GM12865 (cell line): ENCODE measurements at places on chromosomes 13 and 19.
A peak's percentile ranks its signal among the peaks of the same experiment; 100 is the strongest.

GRCh38 chr19:6821639-6822310, 49.3 kb downstream of the VAV1 start:
- DNase-seq, result no peak

DNA sequence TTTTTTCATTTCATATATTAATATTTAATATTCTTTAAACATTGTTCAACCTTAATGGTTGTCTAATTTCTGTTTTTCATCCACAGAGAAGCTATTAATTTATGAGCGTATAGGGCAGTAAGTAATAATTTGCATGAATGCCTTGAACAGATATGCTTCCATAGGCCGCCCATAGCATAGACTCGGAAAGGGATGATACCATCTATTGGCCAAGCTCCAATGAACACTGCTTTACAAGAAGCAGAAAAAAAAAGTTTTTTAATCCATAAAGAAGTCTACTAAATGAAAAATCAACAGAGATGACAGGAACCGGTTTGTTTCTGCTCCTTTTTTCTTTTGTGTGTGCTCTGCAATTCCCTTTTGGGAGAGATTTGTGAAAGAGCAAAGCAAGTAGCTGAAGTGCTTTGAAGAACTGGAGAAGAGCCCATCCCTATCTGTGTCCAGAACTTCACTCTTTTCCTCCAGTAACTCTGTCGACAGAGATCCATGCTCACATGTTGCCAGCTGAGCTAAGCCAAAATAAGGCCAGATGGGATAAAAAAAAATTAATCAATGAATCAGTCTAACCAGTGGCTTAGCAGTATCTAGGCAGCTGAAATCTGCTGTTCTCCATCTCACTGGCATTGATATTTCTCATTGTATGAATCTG, 215.9 kb upstream of the SOX21 start:
- no peak for DNase-seq

GRCh38 chr13:100438059-100438788, 150.4 kb downstream of the GGACT start:
- DNase-seq, result no peak

DNA sequence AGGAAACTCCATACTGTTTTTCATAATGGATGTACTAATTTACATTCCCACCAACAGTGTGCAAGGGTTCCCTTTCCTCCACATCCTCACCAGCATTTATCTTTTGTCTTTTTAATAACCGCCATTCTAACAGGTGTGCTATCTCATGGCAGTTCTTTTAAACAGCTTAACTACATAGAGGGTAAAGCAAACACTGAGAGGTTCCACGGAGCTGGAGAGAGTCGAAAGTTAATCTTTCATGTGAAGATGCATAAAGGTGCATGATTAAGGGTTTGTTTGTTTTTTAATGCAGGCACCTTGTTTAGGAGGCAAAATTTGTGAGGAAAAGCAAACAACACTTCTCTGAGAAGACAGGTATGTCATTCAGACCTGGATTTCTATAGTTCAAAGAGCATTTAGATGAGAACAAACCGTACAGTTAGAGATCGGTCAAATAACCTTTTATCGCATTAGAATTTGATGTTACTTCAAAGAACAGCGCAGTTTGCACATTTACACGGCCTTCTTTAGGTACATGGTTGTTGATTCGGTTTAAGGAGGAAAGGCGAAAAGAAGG, 193.9 kb downstream of the RBM26 start:
- no peak for DNase-seq

GRCh38 chr13:110211046-110211445, 95.9 kb downstream of the COL4A1 start:
- DNase-seq, result no peak

GRCh38 chr19:16714702-16715287, 4.9 kb upstream of the NWD1 start:
- peak; percentile 74 for DNase-seq
